Left ventricle myocardium superior (tissue), 1 donor: ENCODE measurements at places on chromosomes 3 and 15. TPM values are rescaled to one million over a fixed set of nuclear protein-coding genes. Genes with fewer than 3 reads are reported as not detected.

EXD1 gene
- total RNA-seq, result not detected

MITF gene
- total RNA-seq, result 69.4 TPM

IQCF5 gene
- total RNA-seq, result not detected

GRCh38 chr3:177286034-177286433 lies 88.8 kb upstream of the TBL1XR1 start:
- DNase-seq, result no peak
